Cerebellum (tissue), 4 donors: ENCODE measurements at places on chromosomes 1 and 21. TPM values are rescaled to one million over a fixed set of nuclear protein-coding genes. Genes with fewer than 3 reads are reported as not detected.

The KCND3 gene
- 34.1 TPM for total RNA-seq

The DENND1B gene
- 29.6 TPM for total RNA-seq

The TRIM67 gene
- total RNA-seq: 29.4 TPM

The RHEX gene
- total RNA-seq: not detected

The KIF26B gene
- 22.0 TPM for total RNA-seq

The SPRR2B gene
- not detected for total RNA-seq
